ENCODE measurements at places on chromosomes 5 and 9. TPM values are rescaled to one million over a fixed set of nuclear protein-coding genes. Genes with fewer than 3 reads are reported as not detected.

The SLC38A9 gene
- 26.6 TPM for total RNA-seq

The IL13 gene
- 119 TPM for total RNA-seq

The RLN2 gene
- 2.1 TPM for total RNA-seq

DNA sequence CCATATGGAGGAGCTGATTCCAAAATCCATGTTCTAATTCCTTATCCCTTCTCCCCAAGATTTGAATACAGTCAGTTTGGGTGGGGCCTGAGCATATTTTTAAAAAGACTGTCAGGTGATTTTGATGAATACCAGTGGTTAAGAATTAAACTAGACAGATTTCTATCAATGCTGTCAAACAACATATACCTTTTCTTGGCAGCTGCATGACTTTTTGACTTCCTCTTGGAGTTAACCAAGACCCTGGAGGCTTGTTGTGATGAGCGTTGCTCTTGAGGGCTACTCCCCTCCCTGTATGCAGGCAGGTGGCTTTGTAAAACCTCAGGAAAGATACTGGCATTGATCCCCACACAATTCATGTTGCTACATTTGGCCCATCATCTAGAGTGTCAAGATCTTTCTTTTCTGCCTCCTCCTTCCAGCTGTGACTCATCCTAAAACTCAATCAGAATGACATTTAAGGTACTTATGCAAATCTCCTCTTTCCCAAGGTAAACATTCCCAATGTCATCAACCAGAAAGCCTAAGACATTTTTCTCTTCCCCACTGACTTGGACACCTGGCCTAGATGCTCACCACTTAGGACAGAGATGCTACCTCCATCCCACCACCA, 61.7 kb downstream of the PPP2R2B start:
- H3K27ac ChIP-seq = no peak overlapping the region
- H3K4me1 ChIP-seq = peaks cover 14% of the 10 kb centered on the region
- H3K36me3 ChIP-seq = peaks cover 5% of the 10 kb centered on the region
- no peak overlapping the region for H3K4me3 ChIP-seq
- H3K27me3 ChIP-seq = no peaks in the 10 kb centered on the region

DNA sequence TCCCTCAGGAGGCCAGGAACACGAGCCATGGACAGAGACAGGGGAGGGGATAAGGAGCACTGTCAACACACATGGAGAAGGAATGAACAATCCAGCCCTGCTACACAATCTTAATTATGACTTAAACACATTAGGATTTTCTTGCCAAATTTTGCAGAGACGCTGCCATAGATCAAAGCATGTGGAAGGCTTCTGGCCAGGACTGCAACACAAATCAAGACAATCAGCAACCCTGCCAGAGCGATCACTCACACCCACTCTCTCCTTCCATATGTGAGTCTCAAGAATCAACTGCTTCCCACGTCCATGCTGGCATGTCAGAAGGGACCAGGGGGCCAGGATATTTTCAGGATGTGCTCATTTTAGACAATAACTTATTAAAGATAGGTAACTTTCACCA, 85.6 kb downstream of the ROR2 start:
- no peak overlapping the region for H3K4me3 ChIP-seq
- no peak overlapping the region for H3K27ac ChIP-seq
- H3K4me1 ChIP-seq = no peaks in the 10 kb centered on the region
- peaks cover 45% of the 10 kb centered on the region for H3K27me3 ChIP-seq
- DNase-seq = no peak
- H3K36me3 ChIP-seq = no peaks in the 10 kb centered on the region

DNA sequence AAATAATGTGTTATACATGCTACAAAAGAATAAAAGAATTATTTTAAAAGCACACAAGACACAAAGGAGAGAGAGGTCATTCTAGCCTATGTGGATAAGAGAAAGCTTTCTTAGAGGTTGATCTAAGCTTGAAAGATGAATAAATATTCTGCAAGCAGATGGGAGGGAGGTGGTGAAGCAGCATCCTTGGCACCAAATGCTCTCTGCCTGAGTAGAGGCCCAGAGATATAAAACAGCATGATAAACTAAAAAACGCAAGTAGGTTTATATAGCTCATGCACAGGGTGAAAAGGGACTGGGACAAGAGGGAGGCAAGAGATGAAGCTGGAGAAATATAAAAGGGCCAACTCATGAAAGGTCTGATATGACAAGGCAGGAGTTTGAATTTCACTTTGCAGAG, 283.2 kb upstream of the POU5F2 start:
- no peaks in the 10 kb centered on the region for H3K4me1 ChIP-seq
- peaks cover 28% of the 10 kb centered on the region for H3K36me3 ChIP-seq
- H3K4me3 ChIP-seq = no peak overlapping the region
- DNase-seq = no peak
- H3K27ac ChIP-seq = no peak overlapping the region
- no peaks in the 10 kb centered on the region for H3K27me3 ChIP-seq

The SERF1A gene
- 6.7 TPM for total RNA-seq

DNA sequence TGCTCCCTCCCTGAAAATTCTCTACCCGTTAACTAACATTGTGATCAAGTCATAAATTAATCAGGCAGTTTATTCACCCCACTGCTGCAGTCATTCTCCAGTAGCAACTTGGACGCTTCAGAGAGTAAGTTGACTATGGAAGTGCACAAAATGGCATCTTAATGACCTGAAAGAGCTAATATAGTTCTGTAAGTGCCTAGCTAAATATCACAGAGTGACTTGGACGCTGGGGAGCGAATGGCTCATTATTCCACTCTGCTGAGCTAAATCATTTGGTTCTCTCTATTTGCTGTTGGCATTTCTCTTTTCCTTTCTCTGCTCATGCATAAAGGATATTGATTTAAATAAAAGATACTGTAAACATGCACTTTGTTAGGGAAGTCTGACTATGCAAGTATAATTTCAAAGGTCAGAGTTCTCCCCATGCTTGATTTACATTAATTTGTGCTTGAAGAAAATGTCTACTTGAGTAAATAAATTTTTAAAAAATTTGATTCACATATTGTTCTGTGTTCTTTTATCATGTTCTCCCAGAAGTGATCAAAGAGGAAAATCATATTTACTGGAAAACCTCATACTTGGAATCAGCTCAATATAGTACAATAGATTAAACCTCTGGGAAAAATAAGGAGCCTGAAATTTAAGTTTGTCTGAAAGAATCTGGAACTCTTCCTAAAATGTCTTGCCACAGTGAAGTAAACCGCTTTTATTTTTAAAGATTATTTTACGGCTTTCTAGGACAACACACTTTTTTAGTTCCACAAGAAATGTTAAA, 169.5 kb upstream of the HAPLN1 start:
- H3K27ac ChIP-seq = no peak overlapping the region
- H3K27me3 ChIP-seq = no peaks in the 10 kb centered on the region
- H3K36me3 ChIP-seq = no peaks in the 10 kb centered on the region
- no peak for DNase-seq
- no peaks in the 10 kb centered on the region for H3K4me1 ChIP-seq

GRCh38 chr5:175749591-175749990, 91.7 kb downstream of the HRH2 start:
- no peaks in the 10 kb centered on the region for H3K36me3 ChIP-seq
- no peak overlapping the region for H3K4me3 ChIP-seq
- DNase-seq = peak; percentile 11

The DDX4 gene
- 0.12 TPM for total RNA-seq

The SCGB3A2 gene
- total RNA-seq = not detected

- peaks cover 31% of the 10 kb centered on the region for H3K27me3 ChIP-seq
- no peaks in the 10 kb centered on the region for H3K36me3 ChIP-seq
- no peak overlapping the region for H3K27ac ChIP-seq
- no peak overlapping the region for H3K4me3 ChIP-seq
- DNase-seq = no peak
- H3K4me1 ChIP-seq = no peaks in the 10 kb centered on the region
These were observed 15.5 kb downstream of the IGFBPL1 start for GRCh38 chr9:38408719-38409118.

DNA sequence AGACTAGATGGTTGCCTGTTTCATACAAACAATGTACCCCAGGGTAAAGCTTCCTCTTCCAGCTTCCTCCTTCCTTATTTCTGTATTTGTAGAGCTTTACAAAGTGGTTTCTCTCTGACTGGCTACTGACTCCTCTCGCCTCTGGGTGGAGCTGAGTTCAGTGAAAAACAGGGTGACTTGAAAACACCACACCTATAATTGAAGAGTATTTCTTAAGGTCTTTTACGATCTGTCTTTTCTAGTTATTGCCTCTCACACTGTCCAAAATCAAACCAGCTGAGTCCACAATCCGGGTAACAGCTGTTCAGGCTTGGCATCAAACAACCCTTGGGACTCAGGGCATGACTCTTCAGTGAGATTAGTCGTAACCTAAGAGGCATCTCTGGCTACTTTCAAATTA, 200.4 kb downstream of the ARRDC3 start:
- H3K4me1 ChIP-seq = peaks cover 11% of the 10 kb centered on the region
- H3K27ac ChIP-seq = no peak overlapping the region
- no peak overlapping the region for H3K4me3 ChIP-seq
- DNase-seq = no peak
- H3K36me3 ChIP-seq = peaks cover 2% of the 10 kb centered on the region
- peaks cover 24% of the 10 kb centered on the region for H3K27me3 ChIP-seq

- DNase-seq = no peak
- no peak overlapping the region for H3K4me3 ChIP-seq
- no peaks in the 10 kb centered on the region for H3K36me3 ChIP-seq
- H3K27ac ChIP-seq = no peak overlapping the region
These were observed 240.1 kb downstream of the TRPM3 start for GRCh38 chr9:70881333-70881732.

DNA sequence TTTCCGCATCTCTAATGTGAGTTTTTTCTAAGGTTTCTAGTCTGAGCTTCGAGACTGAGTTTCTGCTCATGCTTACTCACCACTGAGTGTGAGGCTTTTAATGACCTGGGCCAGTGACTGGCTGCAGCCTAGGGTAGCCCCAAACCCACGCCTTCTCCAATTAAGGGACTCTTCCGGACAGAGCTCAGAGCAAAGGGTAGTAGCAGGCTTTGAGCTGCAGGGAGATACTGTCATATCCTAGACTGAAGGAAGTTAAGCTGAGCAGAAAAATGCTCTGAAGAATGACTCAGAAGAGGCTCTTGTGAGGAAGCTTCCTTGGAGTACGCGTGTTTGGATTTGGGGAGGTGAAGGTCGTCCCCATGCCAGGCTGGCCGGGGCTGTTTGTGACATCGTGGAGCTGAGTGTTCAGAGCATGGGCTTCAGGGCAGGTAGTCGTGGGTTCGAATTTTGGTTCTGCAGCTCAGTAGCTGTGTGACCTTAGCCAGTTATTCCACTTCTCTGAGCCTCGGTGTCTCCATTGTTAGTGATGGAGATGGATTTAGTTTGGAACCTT, 3.5 kb downstream of the USP20 start:
- H3K27ac ChIP-seq = peak overlapping the region; percentile 79
- peaks cover 65% of the 10 kb centered on the region for H3K4me1 ChIP-seq
- H3K36me3 ChIP-seq = peaks cover 40% of the 10 kb centered on the region

GRCh38 chr5:112174959-112175594, 244.0 kb downstream of the EPB41L4A start:
- no peak overlapping the region for H3K4me3 ChIP-seq
- H3K27ac ChIP-seq = no peak overlapping the region
- no peaks in the 10 kb centered on the region for H3K4me1 ChIP-seq
- H3K36me3 ChIP-seq = no peaks in the 10 kb centered on the region
- H3K27me3 ChIP-seq = peaks cover 11% of the 10 kb centered on the region
